A549 treated with DMSO at 1 μM for 4 hours (cell line): ENCODE measurements at places on chromosomes 5 and 9. TPM values are rescaled to one million over a fixed set of nuclear protein-coding genes. Genes with fewer than 3 reads are reported as not detected.

Gene CAVIN4
- total RNA-seq = 0.25 to 0.77 TPM (median 0.53 TPM) in 5 replicates

Gene SEMA5A
- total RNA-seq = not detected in 5 replicates

Gene C5orf58
- total RNA-seq = not detected in 5 replicates

Gene CA9
- 3.4 to 8.1 TPM (median 6.2 TPM) in 5 replicates for total RNA-seq

Gene ADAMTS16
- total RNA-seq = 1.6 to 3.7 TPM (median 2.0 TPM) in 5 replicates

Gene FBXO4
- total RNA-seq = 5.9 to 8.2 TPM (median 6.7 TPM) in 5 replicates

Gene CTSV
- total RNA-seq = 12.4 to 15.1 TPM (median 13.3 TPM) in 5 replicates

Gene TMEM171
- 4.8 to 6.9 TPM (median 5.8 TPM) in 5 replicates for total RNA-seq

Gene SLC36A3
- not detected in 5 replicates for total RNA-seq

Gene SPINK7
- total RNA-seq = not detected in 5 replicates

Gene ARAP3
- 3.6 to 6.0 TPM (median 4.8 TPM) in 5 replicates for total RNA-seq
